ENCODE measurements at places on chromosomes 6 and 20.

DNA sequence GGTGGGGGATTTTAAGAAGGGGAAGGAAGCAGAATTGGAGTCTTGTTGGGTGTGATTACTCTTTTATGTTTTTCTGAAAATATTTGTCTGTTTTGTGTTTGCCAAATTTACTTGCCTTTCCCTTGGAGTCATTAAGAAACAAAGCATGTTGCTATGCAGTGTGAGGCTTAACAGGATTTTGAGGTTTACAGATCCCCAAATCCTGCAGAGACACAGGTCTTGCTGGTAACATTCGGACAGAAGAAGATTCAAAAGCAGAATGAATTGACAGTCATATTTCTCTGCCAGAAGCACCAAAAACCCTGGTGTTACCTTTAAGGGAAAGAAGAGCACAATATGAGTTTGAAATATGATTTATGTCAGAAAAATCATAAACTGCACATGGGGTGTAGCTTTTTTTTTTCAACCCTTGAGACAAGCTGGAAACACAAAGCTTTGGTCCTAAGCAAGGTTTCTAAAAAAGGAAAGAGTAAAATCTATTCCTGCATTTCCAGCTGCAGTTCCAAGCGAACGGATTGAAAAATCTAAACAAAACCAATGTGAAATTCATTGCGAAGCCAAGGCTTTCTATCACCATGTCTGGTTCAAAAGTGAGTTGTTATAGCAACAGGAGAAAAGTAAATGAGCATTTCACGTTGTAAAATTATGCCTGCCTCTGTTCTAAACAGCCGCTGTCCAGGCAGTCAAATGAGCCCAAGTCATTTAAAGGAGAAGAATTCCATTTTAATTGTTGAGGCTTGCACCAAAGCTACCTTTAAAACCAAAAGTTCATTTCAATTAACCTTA is 358.9 kb upstream of the SASH1 start:
- no peak for DNase-seq

GRCh38 chr6:162200945-162201690 is 526.4 kb downstream of the PRKN start:
- DNase-seq = no peak

- DNase-seq = no peak
Observed at GRCh38 chr6:165768961-165769360, 105.9 kb upstream of the PDE10A start.

GRCh38 chr6:43809417-43810305 is 39.6 kb downstream of the VEGFA start:
- no peak for DNase-seq

- DNase-seq = no peak
Observed at GRCh38 chr6:29992807-29993206, 50.5 kb downstream of the HLA-A start.

DNA sequence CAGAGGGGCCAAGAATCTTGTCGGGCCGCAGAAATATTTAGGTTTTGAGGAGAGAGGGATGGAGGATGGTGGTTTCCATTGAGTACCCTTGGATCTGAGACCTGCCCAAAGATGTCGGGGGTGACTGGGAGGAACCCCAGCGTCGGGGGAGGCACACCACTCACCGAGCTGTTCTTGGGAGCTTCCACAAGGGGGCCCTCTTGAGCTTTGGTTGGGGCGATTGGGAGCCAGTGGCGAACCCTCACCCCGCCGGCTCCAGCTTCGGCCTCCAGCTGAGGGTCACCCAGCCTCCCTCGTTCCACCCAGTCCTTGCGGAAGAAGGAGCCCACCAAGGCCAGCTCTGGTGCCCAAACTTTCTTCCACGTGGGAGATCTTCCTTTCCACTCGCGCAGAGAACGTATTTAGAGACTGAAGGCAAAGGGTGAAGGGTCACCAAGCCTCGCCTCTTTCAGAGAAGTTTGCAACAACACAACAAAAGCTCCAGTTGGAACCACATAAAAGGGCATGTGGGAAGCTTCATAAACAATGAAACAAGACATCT is 33.6 kb downstream of the APCDD1L start:
- peak; percentile 29 for DNase-seq

DNA sequence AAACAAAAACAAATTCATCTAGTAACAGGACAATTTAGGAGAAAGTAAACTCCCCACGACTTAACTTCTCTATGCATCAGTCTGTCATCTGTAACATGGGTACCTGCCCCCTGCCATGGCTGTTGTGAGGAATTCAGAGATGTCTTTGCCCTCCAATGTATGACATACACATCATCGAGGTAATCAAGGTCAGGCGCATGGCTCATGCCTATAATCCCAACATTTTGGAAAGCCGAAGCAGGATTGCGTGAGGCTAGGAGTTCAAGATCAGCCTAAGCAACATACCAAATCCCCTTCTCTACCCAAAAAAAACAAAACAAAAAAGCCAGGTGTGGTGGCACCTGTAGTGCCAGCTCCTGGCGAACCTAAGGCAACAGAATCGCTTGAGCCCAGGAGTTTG is 9.0 kb downstream of the EEF1A1 start:
- DNase-seq = no peak

DNA sequence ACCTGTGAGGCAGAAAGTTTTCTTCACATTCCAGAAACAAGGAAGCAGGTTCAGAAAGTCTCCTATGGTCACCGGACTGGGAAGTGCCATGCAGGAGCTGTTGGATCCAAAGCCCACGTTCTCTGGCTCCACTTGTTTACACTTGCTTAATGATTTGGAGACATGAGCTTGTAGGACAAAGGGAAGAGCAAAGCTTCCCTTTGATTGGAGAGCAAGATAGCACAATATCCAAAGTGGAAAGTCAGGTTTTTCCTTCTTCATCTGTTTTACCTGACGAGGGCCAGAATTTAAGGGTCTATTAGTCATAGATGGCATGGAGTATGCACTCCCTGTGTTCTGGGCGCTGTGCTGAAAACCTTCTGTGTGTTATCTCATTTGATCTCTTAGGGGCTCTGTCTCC is 81.2 kb downstream of the PDE7B start:
- no peak for DNase-seq

GRCh38 chr20:52493171-52493721 is 301.7 kb upstream of the ZFP64 start:
- no peak for DNase-seq

GRCh38 chr6:151052021-151052646 is 186.6 kb downstream of the MTHFD1L start:
- no peak for DNase-seq

DNA sequence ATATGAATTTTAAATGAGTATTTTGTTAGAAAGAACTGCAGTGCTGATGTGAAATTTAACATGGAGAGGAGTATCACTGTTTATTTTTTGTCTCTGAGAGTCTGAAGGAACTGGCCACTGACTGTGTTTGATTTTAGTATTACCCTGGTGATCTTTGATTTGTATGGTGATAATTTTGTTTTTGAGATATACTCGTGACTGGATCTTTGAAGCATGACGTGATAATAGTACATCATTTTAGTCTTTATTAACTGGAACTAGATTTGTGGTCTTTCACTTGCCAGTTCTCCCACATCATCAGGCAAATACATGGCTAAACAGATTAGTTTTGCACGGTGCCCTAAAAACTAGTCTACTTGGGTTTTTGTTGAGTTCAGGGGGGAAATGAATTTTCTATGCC is 55.5 kb downstream of the ARID1B start:
- no peak for DNase-seq

- DNase-seq = peak; percentile 91
Observed at GRCh38 chr6:111591370-111591900, 14.2 kb downstream of the TRAF3IP2 start.

DNA sequence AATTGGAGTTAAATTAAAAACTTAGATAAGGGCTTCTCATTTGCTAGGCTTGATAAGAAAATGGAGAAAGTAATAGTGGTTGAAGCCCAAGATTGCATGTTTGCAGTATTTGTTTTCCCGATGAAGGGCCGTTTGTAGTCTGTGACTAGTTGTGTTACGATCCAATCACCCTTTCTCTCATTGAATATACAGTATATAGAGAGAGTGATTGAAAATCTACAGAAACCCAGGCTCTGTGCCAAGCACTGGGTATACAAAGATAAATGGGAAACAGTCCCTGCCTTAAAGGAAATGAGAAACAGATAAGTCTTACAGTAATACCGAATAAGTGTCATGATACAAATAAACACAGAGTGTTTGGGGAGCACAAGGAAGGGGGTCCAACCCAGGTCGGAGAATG is 55.2 kb upstream of the CDKAL1 start:
- no peak for DNase-seq
